ENCODE measurements at places on chromosomes 12 and 14.
A peak's percentile ranks its signal among the peaks of the same experiment; 100 is the strongest.

DNA sequence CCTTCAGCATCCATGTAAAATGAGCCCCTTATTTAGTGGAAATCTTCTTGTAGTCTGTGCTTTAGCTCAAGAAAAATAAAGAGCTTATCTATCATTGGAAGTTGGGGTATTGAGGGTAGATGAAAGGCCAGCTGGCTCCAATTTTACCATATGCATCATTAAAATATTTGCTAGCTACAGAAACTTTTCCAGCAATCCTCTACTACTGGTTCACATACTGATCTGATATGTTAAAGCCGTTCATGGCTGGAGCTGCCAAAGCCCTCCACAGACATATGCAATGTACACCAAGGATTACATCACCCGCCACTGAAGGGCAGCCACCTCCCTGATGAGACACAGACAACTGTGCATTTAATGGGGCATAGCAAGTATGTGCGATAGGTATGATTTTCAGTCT lies 1205.3 kb downstream of the GALC start:
- DNase-seq, result no peak

GRCh38 chr14:88351966-88352691 lies 29.1 kb upstream of the KCNK10 start:
- no peak for DNase-seq

DNA sequence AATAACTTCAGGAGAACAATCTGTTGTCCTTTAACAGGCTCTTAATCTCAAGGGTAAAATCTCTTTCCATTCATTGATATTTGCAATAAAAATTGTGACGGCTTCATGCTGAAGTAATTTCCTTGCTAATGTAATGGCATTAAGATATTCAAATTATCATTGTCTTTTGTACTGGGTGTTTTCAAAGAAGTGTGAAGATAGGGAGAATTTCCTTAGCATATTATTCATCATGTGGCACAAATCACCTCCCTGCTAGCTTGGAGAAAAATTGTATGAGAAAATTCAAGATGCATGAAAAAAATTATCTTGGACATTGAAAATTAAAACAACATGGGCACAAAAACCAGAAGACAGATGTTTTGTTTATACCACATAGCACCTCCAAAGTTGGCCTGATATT lies 63.6 kb upstream of the ARID2 start:
- DNase-seq, result no peak

DNA sequence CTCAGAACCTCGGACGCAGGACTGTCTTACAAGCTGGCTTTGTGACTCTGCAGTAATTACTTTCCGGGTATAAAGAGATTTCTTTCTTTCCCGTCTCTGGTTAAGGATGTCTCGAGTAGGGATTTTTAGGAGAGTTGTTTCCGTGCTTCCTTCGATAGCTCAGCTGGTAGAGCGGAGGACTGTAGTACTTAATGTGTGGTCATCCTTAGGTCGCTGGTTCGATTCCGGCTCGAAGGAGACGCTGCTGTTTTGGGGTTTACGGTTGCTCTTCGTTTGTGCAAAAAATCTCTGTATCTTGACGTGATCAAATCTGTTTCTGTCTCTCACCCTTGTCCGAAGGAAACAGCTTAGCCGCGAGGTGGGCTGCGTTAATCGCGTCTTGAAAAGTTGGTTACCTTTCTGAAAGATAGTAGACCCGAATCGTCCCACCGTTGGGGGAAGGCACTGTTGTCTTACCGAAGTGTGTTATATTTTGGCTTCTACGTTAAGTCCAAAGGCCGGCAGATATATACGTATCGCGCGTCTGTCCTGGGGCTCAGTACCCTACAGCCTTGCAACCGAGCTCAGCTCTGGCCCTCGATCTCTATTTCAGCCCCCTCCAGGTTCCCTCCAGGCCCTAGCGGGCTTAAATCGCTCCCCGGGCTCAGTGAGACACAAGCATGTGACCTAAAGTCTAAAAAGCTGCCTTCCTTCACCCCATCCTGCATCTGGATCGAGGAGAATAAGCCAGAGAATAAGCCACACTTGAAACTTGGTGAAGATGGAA lies 1.1 kb upstream of the RNASE4 start:
- DNase-seq, result peak; percentile 86

GRCh38 chr14:102917056-102917385 lies 5.4 kb upstream of the AMN start:
- DNase-seq, result no peak

GRCh38 chr14:104179564-104180129 lies 41.3 kb downstream of the KIF26A start:
- DNase-seq, result no peak

GRCh38 chr12:14239935-14240872 lies 125.3 kb upstream of the ATF7IP start:
- no peak for DNase-seq

DNA sequence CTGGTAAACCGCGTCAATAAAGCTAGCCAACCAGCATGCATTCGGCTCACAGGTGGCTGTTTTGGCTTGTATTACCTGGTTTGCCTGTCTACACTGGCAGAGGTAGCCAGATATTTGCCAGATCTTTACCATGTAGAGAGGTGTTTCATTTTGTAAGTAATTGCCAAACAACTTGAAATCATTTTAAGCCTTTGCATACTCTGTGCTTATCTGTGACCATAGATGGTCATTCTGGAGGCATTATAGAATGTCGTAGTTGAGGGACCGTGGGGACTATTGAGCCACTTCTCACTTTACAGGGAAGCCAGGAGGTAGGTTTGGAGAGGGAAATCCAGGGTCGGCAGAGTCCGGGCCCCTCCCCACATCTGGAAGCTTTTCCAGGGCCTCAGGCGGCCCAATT lies 5.9 kb downstream of the ADGRD1 start:
- no peak for DNase-seq

- DNase-seq, result no peak
Observed at GRCh38 chr14:61561657-61562276, 133.5 kb upstream of the HIF1A start.

DNA sequence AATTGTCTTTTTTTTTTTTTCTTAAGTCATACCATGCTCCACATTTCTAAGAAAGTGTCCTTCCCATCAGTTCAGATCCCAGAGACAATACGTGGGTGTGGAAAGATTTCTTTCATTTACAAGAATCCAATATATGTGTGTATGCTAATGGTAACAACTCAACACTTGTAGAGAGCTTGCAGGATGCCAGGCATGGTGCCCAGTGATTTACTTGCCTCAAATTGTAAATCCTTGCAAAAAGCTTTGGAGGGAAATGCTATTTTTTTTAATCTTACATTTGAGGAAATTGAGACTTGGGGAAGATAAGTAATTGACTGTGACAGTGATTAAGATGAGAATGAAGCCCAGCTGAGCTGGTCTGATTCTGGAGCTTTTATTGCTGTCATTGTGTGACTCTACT lies 1264.6 kb upstream of the SEL1L start:
- DNase-seq, result no peak

GRCh38 chr14:38947343-38947742 lies 155.7 kb downstream of the SEC23A start:
- DNase-seq, result no peak

- DNase-seq, result no peak
Observed at GRCh38 chr14:65492266-65492665, 79.7 kb downstream of the FUT8 start.

- no peak for DNase-seq
Observed at GRCh38 chr12:53191096-53191884, 10.6 kb upstream of the CSAD start.

DNA sequence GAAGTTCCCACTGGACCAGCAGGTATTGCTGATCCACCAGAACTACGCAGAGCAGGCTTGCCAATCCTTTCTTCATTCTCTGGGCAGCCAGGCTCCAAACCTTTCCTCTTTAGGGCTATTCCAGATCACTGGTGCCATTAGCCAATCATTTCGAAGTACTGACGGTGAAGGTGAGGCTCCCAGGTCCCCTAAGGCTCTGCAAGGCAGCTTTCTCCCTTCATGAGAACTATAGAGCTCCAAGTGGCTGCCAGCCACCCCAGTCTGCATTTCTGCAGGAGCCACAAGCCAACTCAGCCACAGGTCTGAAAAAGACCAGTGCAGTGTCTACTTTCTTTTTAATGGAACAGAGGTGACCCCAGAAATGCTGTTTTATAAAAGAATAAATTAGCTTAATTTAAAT lies 48.7 kb downstream of the RAB35 start:
- no peak for DNase-seq
